Activated CD4-positive, alpha-beta T cell treated with anti-CD3 and anti-CD28 coated beads, Interleukin-2, amount 50 U/mL, for 4 hours (primary cell): ENCODE measurements at places on chromosomes 13 and 19.
A peak's percentile ranks its signal among the peaks of the same experiment; 100 is the strongest.

- peak; percentile 15 for DNase-seq
Measured at GRCh38 chr19:38699027-38699346, 45.3 kb downstream of the CAPN12 start.

GRCh38 chr13:20441879-20442278 is 83.8 kb downstream of the CRYL1 start:
- no peak for DNase-seq

DNA sequence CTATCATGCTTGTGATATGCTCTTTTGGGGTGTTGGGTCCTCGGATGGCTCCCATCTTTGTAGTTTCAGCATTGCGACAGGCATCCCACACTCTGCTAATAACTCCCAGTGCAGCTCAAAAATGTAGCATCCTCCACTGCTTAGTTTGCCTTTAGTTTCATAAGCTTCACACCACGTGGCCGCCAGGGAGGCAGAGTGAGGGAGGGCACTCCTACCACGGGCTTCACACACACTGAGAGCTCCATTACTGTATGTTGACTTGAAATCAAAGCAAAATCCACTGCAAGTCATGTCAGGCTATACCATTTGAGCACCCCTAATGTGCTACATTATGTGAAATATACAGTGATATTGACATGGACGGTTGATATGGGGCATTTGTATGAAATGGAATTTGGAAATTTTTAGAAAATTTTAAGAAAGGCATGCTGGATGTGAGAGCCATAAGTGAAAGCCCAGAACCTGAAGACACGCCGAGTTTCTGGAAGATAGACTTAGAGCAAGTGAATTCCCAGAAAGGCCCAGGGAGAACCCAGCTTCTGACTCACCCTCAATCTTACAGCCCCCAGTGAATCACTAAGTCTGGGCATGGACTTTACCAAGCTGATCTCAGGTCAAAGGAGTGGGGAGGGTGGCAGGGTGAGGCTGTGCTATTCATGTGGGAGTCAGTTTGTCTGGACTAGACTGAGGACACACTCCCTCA is 94.1 kb downstream of the HSPH1 start:
- no peak for DNase-seq

- no peak for DNase-seq
Measured at GRCh38 chr19:38277549-38277948, 13.2 kb downstream of the SPINT2 start.

DNA sequence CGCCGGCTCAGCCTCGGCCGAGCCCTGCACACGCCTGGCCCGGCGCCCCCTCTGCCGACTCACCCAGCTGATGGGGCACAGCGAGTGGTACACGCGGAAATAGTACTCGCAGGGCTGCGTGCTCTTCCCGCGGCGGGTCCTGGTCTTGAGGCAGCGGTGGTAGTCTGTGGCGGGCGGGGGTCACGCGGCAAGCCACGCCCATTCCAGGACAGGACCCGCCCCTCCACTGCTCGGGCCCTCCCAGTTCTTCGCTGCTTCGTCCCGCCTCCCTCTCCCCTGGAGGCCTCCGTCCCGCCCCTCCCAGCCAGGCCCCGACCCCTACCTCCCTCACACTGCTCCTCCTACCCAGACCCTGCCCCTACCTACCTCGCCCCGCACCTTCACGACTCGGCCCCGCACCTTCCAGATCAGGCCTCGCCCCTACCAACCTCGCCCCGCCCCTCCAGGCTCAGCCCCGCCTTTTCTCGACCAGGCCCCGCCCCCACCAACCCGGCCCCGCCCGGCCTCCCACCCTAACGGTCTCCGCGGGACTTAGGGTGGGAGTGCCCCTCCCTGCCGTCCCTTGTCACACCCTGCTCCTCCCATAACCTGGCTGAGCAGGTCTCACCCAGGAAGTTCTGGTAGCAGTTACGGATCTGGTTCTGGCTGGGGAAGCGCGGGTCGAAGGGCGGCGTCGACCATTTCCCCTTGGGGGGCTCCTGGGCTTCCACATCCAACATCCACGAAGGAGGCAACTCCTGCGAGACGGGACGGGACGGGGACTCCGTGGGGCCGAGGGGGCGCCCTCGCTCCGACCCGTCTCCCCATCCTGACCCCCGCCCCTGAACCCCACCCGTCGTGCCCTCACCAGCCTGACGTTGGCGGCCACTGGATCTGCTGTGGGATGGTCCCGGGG is 469 bp downstream of the COX6B2 start:
- peak; percentile 61 for DNase-seq

DNA sequence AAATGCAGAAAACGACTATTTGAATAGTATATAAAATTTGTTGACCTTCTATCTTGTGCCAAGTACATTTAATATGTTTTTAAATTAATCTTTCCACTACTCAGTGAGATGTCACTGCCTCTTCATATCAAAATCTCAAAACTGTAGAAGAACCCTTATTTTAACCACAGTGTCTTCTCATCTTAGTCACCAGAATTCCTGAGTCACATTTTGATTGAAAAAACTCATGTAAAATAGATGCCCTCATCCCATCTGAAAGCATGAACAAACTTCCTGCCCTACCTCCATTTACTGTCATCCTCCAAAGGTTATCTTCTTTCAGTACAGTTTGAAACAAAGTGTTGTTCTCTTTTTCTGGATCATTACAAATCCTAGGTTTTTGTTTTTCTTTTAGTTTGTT is 1215.4 kb downstream of the PCDH9 start:
- DNase-seq = no peak

DNA sequence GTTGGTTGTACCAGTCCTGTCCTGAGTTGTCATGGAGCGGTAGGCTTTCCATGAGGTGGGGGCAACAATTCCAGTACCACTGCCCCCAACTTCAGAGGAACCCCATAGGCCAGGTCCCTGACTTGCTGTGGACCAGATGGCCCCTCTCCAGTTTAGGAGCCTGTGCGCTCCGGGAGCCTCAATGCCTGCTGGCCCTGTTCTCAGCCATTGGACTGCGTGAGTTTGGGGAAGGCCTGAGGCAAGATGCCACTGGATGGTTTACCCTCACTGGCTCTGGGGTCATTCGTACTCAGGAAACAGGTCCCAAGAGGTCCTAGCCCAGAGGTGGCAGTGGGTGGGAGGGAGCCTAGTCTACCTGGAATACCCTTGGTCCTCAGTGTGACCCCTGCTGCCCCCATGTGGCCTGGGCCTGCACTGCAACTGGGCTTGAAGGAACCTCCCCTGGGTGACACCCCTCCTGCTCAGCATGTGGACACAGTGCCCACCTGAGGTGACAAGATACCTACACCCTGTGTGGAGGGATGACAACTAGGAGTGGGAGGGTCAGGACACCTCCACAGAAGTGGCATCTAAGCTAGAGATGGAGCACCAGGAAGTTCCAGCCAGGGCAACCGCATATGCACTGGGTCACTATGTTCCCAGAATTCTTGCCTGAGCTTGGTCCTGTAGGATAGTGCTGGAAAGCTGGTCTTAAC is 6.0 kb upstream of the PRR19 start:
- peak; percentile 94 for DNase-seq

- no peak for DNase-seq
Measured at GRCh38 chr13:92137520-92137919, 739.1 kb downstream of the GPC5 start.

DNA sequence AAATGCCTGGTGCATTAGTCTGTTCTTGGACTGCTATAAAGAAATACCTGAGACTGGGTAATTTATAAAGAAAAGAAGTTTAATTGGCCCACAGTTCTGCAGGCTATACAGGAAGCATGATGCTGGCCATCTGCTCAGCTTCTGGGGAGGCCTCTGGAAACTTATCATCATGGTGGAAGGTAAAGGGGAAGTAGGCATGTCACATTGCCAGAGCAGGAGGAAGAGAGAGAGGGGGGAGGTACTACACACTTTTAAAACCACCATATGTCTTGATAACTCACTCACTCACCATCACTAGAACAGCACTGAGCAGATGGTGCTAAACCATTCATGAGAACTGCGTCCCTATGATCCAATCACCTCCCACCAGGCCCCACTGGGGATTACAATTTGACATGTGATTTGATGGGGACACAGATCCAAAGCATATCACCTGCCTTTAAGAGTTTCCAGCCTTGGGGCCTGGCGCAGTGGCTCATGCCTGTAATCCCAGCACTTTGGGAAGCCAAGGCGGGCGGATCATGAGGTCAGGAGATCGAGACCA is 219.0 kb downstream of the KATNAL1 start:
- no peak for DNase-seq

- DNase-seq = no peak
Measured at GRCh38 chr19:3370728-3371591, 4.6 kb downstream of the NFIC start.

DNA sequence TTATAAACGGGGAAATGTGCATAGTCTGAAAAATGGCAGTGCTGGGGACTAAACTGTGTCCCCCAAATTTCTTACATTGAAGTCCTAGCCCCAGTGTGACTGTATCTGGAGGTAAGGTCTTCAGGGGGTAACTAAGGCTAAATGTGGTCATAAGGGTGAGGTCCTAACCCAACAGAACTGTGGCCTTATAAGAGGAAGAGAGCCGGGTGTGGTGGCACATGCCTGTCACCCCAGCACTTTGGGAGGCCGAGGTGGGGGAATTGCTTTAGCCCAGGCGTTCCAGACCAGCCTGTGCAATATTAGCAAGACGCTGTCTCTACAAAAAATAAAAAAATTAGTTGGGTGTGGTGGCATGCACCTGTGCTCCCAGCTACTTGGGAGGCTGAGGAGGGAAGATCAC is 17.8 kb downstream of the PROZ start:
- peak; percentile 76 for DNase-seq

GRCh38 chr13:30128591-30128990 is 178.8 kb downstream of the KATNAL1 start:
- no peak for DNase-seq

DNA sequence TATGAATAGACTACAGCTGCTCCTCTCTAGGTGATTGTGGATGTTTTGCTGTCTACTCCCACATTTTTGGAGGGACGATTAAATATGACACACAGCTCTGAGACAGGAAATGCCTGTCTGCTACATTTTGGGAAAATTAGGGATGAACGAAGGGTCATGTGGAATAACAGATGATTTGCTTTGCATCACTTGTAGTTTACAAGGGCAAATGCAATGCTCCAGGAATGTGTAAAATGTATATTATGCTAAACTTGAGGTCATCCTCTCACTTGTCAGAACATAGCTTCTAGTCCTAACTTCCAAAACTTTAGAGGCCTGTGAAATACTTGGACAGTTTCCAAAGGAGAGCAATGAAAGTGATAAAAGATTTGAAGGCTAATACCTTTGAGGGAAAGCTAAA is 284.2 kb upstream of the DACH1 start:
- DNase-seq = no peak

DNA sequence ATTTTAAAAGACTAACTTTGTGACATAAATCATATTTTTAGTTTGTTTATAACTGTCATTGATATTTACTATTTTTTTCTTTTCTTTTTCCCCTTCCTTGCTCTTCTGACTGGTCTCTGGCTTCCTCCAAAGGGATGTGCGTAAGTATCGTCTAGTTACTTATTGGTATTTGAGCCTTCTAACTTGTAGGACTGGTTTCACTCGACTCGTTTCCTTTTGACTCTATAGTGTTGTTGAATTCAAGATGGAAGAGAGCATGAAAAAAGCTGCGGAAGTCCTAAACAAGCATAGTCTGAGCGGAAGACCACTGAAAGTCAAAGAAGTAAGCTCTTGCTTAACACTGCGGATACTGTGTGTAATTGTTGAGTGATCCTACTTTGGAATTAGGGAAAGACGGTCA is 18.6 kb downstream of the HNRNPM start:
- DNase-seq = no peak

DNA sequence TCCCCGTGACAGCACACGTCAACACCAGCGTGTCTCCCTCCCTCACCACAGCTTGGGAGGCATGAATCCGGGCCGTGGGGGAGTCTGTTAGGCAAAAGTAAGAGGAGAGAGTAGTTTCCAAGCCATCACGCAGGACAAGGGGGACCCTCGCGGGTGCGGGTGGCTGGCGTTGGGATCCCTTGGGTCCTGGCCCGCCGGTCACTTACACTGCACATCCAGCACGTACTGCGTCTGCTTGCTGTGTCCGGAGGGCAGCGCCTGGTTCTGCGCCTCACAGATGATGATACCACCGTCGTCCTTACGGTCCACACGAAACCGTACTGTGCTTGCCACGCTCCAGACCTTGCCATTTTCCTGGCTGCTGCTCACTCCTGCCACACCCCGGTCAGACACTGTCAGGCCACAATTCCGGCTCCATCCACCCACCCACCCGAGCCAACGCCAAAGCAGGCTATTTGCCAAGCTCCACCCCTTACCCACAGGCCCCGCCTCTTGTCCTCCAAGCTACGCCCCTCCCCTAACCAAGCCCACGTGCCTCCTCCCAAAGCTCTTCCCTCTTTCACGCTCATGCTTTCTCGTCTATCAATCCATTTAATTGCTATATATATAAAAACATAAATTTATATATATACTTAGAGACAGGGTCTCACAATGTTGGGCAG is 6.6 kb upstream of the ZNF428 start:
- no peak for DNase-seq

DNA sequence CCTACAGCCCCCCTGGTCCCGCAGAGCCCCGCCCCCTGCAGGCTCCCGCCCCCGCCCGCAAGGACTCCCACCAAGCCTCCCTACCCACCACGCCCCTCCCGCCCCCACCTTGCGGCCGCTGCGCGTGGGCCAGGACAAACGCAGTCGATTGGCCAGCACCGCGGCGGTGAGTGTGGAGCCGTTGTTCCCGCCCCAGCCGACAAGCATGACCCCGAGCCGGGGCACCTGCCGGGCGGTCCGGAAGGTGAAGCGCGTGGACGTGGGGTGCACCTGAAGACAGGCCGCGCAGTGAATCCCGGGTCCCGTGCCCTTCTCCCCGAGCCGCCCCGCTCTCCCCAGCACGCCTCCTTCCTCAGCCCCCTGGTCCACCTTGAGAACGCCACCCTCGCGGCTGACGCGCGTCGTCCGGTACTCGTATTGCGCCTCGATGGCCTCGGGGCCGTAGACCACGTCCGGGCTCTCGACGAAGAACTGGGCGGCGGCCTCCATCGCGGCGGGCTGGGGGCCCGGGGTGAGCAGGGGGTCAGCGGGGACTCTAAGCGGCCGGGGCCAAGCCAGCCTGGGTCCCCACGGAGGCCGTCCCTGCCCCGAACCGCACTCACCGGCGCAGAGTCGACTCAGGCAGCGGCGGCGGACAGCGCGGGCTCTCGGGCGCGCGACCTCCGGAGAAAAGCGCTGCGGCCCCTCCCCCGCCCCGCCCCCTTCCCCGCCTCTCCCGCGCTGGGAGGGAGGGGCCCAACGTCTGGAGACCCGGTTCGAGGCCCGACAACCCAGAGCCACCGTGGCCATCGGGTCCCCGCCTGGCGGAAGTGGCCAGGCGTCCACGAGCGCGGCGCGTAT is at the start of gene ISYNA1:
ISYNA1 (minus strand) TSS at position 643 of the 840 bp plus-strand sequence; CDS start at position 489, 154 bp downstream.
- DNase-seq = peak; percentile 57
